Head of caudate nucleus (tissue), 42 donors: ENCODE measurements at places on chromosomes 1 and 21.

DNA sequence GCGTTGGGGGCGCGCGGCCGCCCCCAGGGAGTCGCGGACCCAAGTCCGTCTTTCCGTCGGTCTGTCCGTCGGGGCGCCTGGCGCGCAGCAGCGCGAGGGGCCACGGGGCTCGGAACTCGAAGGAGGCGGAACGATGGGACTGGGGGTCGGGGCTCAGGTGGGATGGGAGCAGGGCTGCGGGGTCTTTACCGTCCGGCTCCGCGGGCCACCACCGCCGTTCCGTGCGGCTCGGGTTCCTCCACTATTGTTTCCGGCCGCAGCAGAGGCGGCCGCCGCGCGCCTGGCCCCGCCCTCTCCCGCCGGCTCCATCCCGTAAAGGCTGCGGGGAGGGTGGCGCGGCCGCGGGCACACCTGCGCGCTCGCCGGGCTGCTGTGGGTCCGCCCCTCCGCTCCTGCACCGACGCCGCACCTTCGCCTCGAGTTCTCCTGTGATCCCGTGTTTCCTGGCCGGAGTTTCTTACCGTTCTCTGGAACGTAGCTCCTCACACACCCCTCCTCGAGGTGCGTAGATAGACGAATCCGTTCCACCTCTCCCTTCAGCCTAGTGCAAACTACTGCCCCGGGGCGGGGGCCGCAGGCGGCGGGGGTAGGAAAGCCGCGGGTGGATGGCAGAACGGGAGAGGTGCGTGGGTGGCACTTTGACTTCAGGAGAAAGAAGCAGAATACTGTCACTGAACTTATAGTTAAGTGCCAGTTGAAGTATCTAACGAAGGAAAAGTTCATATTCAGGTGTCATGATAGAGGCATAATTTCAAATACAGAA, at the start of gene C21orf91:
C21orf91 (minus strand) TSS at position 243 of the 763 bp plus-strand sequence. CDS start 1,038 bp downstream, outside the sequence.
- DNase-seq, result peak; percentile 97

DNA sequence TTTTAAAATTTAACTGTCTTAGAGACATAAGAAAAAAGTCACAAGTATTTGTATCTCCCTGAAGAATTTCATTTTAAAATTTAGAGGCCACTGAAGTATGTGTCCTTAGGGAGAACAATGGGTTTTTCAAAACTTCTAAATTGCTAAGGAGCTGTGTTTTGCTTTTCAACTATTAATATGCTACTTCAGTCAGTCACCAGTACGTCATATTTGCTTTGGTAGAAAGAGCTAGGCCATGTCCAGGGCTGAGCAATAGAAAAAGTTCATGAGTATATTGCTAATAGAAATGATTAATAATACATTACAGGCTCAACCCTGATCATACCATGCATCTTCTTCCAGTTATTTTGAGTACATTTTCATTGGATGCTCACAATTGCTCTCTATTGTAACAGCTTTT, 1.7 kb upstream of the SGIP1 start:
- DNase-seq, result no peak

GRCh38 chr21:42921927-42922326, 3.5 kb downstream of the ERVH48-1 start:
- no peak for DNase-seq

DNA sequence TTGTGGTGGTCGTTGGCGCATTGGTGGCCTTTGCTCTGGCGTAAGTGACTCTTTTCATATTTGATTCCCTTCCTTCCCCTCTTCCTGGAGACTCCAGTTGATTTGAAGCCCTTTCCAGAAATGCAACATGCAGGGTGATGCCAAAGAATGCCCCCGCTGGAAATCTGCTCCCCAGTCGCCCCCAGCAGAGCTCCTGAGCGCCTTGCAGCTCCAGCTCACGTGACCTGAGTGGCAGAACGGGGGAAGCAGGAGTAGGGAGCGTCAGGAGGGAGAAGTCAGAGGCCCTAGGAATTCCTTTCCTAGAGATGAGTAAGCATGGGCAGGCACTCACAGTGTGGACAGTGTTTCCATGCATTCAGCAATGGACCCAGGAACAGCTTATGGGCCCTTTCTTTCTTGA, 255.9 kb downstream of the CACNA1E start:
- peak; percentile 56 for DNase-seq

GRCh38 chr1:176073524-176074157, 133.4 kb downstream of the COP1 start:
- DNase-seq, result peak; percentile 85

DNA sequence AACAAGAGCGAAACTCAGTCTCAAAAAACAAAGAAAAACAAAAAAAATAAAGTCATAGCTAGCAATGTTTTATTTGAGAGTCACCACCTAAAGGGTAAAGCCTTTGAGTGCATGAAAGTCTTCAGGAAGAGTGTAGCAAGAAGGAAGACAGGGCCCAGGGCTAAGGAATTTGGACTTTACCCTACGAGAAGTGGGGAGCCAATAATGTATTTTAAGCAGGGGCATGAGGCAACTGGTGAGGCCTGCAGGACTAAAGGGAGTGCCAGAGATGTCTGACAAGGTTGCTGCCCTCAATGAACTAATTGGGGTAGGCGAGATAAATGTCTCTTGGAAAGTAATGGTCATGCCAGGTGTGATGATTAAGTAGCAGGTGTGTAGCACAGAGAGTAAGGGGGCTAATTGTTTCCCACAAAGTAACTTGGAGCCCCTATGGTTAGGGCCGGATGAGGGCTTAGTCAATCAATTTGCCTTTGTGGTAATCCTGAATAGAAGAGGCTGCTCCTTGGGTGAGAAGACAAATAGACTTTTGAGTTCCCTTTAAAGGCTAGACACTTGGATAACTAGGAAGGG, 31.6 kb upstream of the CACNA1E start:
- no peak for DNase-seq

DNA sequence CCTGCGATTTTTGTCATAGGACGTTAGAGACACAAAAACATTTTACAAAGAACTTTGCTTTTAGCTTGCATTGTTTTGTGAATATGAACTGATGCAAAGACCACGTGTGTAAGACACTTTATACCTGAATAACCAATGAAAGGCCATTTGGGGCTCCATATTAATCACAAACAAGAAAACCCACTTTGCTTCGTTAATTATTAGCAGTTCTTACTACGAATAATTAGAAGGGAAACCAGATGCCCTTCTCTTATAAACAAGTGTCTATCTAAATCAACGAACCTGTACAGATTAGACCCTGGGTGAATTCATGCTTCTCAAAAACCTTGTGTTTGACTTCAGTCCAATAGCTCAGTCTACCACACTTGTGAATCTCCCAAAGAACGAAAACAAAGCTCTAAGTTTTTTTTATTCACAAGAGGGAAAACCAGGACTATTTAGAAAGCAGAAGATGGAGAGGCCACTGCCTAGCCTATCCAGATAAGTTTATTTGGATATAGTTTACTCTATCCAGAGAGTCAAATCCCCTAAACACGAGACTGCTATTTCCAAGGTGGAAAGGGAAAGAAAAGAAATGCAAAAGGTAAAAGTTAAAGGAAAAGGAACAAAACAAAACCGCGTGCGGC, 897 bp downstream of the CYYR1 start:
- no peak for DNase-seq
